Muscle of leg (tissue), 16 donors: ENCODE measurements at places on chromosomes 11 and 22. TPM values are rescaled to one million over a fixed set of nuclear protein-coding genes. Genes with fewer than 3 reads are reported as not detected.

- H3K27ac ChIP-seq = no peak overlapping the region
- H3K36me3 ChIP-seq = no peaks in the 10 kb centered on the region
- no peak for DNase-seq
- no peak overlapping the region for H3K4me3 ChIP-seq
- peaks cover 5% of the 10 kb centered on the region for H3K27me3 ChIP-seq
- H3K4me1 ChIP-seq = no peaks in the 10 kb centered on the region
Measured at GRCh38 chr22:20634560-20635226, 127.3 kb downstream of the MED15 start.

- H3K27ac ChIP-seq = no peak overlapping the region
- no peaks in the 10 kb centered on the region for H3K36me3 ChIP-seq
- H3K27me3 ChIP-seq = peaks cover 3% of the 10 kb centered on the region
- no peak overlapping the region for H3K4me3 ChIP-seq
- peaks cover 10% of the 10 kb centered on the region for H3K4me1 ChIP-seq
Measured at GRCh38 chr11:33475993-33476392, 218.8 kb downstream of the HIPK3 start.

The OR52D1 gene
- total RNA-seq = not detected

DNA sequence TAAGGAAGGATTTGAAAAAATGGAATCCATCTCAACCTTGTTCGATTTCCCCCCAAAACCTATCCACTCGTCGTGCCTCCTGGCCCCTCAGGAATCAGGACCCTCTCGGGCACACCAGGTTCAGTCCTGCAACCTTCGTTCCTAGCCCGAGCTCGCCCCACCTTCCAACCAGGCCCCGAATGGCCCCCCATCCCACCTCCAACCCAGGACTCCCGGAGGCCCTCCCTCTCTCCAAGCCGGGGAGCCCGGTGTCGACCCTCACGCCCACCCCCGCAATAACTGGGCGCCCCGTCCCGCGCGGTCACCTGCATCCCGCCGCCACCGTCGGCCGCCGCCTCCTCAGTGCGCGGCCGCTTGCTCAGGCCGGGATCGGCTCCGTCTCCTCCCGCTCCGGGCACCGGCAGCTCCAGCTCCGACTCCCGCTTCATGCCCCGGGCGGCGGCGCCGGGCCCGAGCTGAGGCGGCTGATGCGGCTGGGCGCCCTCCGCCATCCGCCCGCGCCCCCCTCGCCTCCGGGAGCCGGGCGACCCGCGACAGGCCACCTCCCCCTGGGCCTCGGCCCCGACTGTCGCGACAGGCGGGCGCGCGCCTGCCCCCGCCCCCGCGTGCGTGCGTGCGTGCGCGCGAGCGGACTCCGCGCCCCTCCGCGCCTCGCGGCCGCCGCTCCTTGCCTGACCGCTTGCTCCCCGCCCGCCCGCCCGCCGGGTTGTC, 534 bp downstream of the RBFOX2 start:
- peaks cover 18% of the 10 kb centered on the region for H3K4me1 ChIP-seq
- peaks cover 7% of the 10 kb centered on the region for H3K36me3 ChIP-seq
- H3K4me3 ChIP-seq = peak overlapping the region; percentile 92
- peaks cover 4% of the 10 kb centered on the region for H3K27me3 ChIP-seq
- DNase-seq = no peak
- peak overlapping the region; percentile 95 for H3K27ac ChIP-seq

The DBX1 gene
- 1.3 TPM for total RNA-seq

- H3K4me3 ChIP-seq = no peak overlapping the region
- H3K27me3 ChIP-seq = peaks cover 8% of the 10 kb centered on the region
- H3K27ac ChIP-seq = peak overlapping the region; percentile 25
- DNase-seq = peak; percentile 91
- H3K36me3 ChIP-seq = no peaks in the 10 kb centered on the region
- H3K4me1 ChIP-seq = peaks cover 19% of the 10 kb centered on the region
Measured at GRCh38 chr11:10385696-10386095, 69.4 kb upstream of the AMPD3 start.

DNA sequence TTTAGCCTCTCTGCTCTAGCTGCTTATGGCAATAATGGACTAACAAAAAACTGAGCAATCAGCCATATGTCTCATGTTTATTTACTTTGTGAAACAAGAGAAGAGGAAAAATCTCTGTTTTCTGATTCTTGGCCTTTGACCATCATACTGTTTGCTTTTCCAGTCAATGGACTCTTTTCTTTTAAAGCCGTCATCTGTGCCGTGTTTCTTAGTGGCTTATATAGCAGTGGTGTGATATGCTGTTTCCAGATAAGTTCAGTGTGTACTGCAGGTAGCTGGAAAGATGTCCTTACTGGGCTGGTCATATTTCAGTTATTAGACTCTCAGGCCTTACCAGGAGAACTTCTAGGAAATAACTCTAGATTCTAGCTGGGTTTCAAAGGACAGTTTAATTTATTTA, 33.6 kb upstream of the TECTA start:
- H3K27me3 ChIP-seq = no peaks in the 10 kb centered on the region
- peaks cover 9% of the 10 kb centered on the region for H3K36me3 ChIP-seq
- peaks cover 9% of the 10 kb centered on the region for H3K4me1 ChIP-seq
- no peak overlapping the region for H3K4me3 ChIP-seq
- H3K27ac ChIP-seq = peak overlapping the region; percentile 13

DNA sequence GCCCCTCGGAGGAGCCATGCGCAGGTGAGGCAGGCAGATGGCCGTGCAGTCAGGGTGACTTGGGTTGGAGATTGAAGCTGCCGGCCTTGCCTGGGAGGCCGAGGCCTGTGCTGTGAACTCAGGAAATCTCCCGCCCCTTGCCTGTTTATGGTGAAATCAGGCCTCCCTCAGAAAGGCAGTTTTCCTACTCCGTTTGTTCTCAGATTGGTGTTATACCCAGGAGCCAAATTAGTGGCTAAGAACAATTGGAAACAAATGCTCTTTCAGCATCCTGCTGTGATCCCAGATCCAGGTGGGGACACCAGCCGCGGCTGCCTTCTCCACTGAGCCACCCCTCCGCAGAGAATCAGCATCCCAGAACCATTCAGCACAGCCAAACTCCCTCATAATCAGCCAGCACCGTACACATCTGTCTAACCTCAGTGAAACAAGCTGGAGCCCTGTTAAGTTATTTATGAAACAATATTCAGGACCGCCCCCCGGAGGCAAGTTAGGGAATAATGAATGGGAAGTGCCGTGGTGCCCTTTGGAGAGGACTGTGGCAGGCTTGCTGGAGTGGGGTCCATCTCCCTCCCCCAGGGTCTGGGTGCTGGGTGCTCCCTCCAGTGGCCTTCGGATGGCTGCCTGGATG, 60.0 kb downstream of the PKNOX2 start:
- H3K36me3 ChIP-seq = peaks cover 4% of the 10 kb centered on the region
- H3K4me1 ChIP-seq = peaks cover 49% of the 10 kb centered on the region
- DNase-seq = peak; percentile 87
- no peaks in the 10 kb centered on the region for H3K27me3 ChIP-seq
- H3K27ac ChIP-seq = peak overlapping the region; percentile 59

The HTR3B gene
- not detected for total RNA-seq

DNA sequence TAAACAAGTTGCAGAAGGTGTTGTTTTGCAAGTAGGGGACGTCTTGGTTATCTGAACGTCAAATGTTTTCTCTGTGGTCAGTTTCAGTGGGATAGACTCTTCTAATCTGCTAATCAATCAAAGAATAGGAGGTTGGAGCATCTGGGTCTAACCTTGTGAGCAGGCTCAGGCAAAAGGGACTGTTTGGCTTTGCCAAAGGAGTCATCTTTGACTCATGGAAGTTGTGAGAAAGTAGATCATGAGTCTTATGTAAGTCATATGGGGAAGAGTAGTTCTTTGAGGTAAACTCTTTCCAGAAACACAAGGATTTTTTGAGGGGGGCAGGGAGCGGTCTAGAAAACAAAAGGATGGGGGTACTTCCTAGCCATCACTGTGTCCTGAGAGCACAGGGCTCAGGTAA, 27.1 kb upstream of the TOP3B start:
- no peak for DNase-seq
- H3K36me3 ChIP-seq = no peaks in the 10 kb centered on the region
- H3K27ac ChIP-seq = no peak overlapping the region

DNA sequence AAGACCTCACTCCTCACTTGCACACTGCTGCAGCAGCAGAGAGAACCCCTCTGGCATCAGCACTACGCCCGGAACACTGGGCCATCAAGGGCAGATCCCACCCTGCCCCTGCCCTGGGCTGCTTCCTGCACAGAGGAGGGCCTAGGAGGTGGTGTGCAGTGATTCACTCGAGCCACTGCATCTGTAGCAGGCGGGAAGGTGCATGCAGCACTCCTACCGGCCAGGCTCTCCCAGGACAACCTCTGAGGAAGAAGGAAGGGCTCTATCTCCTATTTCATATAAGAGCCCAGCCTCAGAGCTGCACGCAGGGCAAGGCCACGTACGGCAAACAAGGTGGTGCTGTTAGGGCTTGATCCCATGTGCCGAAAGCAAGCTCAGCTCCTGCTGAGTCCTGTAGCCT, 14.2 kb downstream of the RANGAP1 start:
- DNase-seq = no peak
- H3K27me3 ChIP-seq = no peaks in the 10 kb centered on the region
- no peak overlapping the region for H3K27ac ChIP-seq

The OR51E1 gene
- 3.1 TPM for total RNA-seq

The CCDC87 gene
- 0.09 TPM for total RNA-seq

DNA sequence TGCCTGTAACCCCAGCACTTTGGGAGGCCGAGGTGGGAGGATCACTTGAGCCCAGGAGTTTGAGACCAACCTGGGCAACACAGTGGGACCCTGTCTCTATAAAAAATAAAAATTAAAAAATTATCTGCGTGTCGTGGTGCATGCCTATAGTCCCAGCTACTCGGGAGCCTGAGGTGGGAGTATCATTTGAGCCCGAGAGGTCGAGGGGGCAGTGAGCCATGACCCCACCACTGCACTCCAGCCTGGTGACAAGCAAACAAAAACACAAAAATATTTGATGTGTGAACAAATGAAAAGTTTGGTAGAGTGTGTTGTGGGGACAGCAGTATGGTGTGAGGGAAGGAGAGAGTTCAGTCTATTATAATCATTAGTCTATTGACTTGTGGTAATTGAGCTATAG, 90.8 kb upstream of the PARVA start:
- peaks cover 3% of the 10 kb centered on the region for H3K27me3 ChIP-seq
- no peak for DNase-seq

The LYVE1 gene
- 52.2 TPM for total RNA-seq

GRCh38 chr22:28943501-28943879, 60.1 kb downstream of the ZNRF3 start:
- H3K36me3 ChIP-seq = no peaks in the 10 kb centered on the region
- no peaks in the 10 kb centered on the region for H3K27me3 ChIP-seq
- peaks cover 3% of the 10 kb centered on the region for H3K4me1 ChIP-seq
- no peak overlapping the region for H3K27ac ChIP-seq
- DNase-seq = no peak
- H3K4me3 ChIP-seq = no peak overlapping the region

DNA sequence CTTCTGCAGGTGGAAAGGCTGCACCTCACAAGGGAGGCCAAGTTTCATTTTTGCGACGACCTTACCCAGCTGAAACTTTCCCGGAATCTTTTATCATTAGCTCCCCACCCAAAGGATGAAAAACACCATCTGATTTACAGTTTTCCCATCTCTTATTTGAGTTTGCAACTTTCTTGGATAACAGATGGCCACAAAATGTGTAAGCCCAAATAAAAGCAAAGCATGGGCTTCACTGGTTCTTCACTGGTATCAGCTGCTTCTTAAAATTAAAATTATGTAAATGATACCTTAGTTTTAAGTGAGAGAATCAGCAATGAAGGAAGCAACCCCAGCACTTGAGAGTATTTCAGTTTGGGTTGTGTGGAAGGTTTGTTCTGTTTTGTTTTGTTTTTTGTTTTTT, 55.8 kb downstream of the PARVA start:
- no peak overlapping the region for H3K4me3 ChIP-seq
- peak overlapping the region; percentile 54 for H3K27ac ChIP-seq
- no peaks in the 10 kb centered on the region for H3K27me3 ChIP-seq
- H3K4me1 ChIP-seq = peaks cover 39% of the 10 kb centered on the region
- DNase-seq = no peak
- peaks cover 2% of the 10 kb centered on the region for H3K36me3 ChIP-seq

- H3K4me3 ChIP-seq = no peak overlapping the region
- DNase-seq = no peak
- no peaks in the 10 kb centered on the region for H3K27me3 ChIP-seq
- H3K36me3 ChIP-seq = no peaks in the 10 kb centered on the region
Measured at GRCh38 chr11:58562375-58562800, 13.3 kb downstream of the LPXN start.

- no peak overlapping the region for H3K4me3 ChIP-seq
- no peak for DNase-seq
- no peaks in the 10 kb centered on the region for H3K36me3 ChIP-seq
- H3K27ac ChIP-seq = no peak overlapping the region
Measured at GRCh38 chr11:130732476-130732875, 183.8 kb downstream of the SNX19 start.
